Aorta (tissue), 5 donors: ENCODE measurements at places on chromosomes 4 and X. TPM values are rescaled to one million over a fixed set of nuclear protein-coding genes. Genes with fewer than 3 reads are reported as not detected.

The SMIM10L2A gene
- total RNA-seq = 0.42 TPM

- no peak for DNase-seq
These were observed 101.4 kb downstream of the AFAP1 start for GRCh38 chr4:7838136-7838782.

DNA sequence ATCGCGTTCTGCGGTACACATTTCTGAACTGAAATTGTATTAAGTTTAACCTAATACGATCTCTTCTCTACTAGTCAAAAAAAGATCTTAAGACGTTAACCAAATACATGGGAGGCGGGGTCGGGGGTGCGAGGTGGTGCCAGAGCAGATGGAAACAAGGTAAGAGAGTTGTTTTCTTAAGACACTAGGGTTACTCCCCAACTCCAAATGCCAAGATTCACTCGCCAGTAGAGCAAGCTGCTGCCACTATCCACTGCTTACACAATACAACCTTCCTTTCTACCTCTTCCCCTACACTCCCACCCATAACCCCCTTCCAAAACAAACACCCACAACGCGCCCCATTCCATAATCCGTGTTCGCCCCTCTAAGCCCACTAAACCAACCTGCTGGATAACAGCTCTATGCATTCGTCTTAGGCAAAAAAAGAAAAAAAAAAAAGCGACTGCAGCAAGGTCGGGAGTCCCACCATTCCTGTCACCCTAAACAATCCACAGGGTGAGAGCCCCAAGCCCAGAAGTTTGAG lies 1.3 kb downstream of the LCORL start:
- no peak for DNase-seq

The BTK gene
- 7.8 TPM for total RNA-seq

- DNase-seq = no peak
These were observed 12.6 kb downstream of the RUFY3 start for GRCh38 chr4:70734168-70734954.

DNA sequence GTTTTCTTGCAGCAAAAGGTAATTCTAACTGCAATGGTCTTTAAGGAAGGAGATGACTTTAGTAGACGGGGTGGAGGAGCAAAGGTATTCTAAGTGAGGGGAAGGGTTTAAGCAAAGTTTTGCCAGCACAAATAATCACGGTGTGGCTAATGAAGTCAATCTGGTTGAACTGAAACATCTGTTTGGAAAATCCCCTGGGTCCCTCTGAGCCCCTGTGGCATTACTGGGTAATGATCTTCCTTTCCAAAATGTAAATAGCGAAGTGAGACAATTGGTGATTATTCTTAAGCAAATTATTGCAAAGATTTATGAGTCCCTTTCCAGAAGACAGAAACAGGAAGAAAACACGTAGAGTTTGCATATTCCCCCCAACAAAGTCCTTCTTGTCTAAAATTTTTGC lies 47.2 kb downstream of the FGFBP1 start:
- no peak for DNase-seq

GRCh38 chr4:84750260-84750959 lies 167.5 kb downstream of the CDS1 start:
- DNase-seq = no peak

DNA sequence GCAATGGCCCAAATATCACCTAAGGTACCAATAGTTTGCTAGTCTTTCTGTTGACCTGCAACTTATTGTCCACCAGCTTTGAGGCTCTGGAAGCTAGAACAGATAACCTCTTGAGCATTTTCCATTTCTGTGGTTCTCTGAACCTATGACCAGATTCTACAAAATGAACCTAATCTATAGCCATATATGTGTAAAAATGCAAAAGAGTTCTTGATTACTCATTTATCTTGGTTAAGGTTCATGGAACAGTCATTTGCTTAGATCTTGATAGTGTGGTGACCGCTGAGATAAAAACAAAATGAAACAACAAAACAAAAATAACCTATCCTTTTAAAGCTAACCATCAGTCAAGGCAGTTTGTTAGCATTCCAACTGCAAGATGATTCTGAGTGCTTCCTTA lies 9.3 kb upstream of the GATB start:
- no peak for DNase-seq

DNA sequence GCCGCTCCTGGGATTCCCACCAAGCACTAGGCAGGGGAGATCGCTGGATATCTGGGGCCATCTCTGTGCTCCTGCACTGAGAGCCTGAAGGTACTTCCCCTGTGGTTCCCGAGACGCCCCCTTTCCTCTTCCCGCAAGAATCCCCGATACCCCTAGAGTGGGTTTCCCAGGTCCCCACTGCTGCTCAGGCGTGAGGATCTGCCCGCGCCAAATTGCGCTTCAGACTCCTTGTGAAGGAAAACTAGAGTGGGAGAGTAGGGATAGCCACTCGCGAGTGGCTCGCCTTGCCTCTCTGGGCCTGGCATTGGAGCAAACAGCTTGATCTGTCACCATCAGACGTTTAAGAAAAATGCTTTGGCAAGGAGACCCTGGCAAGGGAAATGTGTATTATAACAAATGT lies 1.5 kb downstream of the IL1RAPL2 start:
- no peak for DNase-seq
